ENCODE measurements at places on chromosomes 5 and 9.

DNA sequence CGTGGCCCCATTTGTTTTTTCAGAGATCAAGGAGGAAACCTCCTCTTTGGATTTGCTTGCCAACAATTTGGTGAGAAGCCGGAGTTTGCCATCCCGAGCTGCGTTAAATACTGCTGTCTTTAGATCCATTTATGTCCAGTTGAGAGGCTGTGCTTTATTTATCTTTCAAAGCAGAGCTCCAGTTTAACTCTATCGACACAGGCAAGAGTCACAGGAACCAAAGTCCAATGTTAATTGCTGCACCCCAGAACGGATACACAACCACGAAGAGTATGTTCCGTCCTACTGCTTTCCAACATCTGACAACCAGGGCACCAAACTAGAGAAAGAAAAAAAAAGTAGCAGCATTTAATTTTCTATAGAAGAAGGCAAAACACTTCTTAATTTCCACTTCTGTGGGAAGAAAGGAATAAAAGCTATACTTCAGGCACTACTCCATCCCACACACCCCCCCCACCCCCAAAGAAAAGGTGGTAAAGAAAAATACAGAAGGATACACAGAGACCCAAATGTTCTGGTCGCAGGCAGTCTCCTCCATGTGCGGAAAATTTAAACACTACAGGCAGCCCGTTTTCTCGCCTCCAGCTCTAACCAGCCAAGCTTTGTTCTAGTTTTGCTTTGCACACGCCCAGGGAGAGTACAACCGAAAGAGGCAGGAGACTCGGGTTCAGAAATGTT is 1.1 kb downstream of the FEM1C start:
- peak; percentile 61 for DNase-seq

GRCh38 chr9:91246846-91247245 is 114.9 kb downstream of the AUH start:
- DNase-seq, result no peak

- DNase-seq, result no peak
Measured at GRCh38 chr9:113331780-113332179, 8.3 kb downstream of the WDR31 start.

DNA sequence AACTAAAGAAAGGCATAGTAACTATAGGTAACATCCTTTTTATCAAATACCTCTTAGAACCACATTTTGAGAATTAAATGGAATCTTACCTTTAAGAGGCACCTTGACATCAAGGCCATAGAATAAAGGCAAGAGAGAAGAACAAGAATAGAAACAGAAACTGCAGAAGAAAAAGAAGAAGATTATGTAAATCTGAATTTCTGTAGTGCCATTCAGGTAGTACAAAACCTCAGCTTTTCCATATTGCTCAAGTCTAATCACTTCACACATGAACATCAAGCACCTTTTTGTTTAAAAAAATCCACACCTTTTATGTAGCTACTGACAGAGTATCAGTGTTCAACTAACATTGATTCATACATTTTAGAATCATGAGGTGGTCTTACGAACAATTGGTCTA is 91.8 kb upstream of the DPYSL3 start:
- no peak for DNase-seq

DNA sequence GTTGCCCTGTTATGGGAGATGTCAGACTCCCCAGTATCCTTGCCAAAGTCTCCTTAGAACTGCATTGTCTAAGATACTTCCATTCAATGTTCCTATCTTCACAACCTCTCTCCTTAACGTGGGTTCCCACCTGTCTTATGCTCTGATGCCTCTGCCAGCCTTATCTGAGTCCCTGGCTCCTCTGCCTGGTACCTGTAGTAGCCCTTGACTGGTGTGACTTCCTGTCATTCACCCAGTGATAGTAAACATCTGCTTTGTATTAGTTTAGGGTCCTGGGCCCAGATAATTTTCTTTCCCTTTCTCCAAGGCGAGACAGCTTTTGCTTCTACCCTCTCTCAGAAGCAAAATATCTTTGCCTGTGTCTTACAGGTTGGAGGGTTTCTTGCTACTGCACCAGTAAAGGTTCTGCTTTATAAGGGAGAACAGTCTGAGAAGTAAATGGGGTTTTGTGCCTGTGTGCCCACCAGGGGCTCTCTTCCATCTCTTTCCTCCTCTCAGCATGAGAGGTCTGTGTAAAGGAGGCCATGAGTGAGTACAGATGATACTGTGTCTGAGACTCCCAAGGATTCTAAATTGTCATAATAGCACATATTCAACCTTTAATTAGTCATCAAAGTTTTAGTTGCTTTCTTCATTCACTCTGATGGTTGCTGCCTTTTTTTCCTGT is 220.8 kb downstream of the PRR16 start:
- DNase-seq, result peak; percentile 31

DNA sequence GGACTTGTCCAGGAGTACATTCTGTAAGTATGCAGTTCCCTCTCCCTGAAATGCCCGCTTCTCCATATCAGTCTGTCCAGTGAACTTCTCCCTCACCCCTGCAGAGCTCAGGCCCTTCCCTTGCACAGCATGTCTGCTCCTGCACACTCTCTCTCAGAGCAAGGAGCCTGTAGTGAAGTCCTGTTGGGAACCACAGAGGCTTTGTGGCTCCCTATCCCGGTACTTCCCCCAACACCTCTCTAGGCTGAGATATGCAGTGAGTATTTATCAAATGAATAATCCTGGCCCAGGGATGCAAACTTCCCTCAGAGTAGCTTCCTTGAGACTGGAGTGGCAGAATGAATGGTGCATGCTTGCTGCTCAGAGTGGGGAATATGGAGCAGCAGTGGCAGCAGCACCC is 48.8 kb downstream of the POC5 start:
- no peak for DNase-seq

- DNase-seq, result no peak
Measured at GRCh38 chr9:23438299-23438907, 387.6 kb downstream of the ELAVL2 start.

- no peak for DNase-seq
Measured at GRCh38 chr5:68196876-68197275, 18.7 kb upstream of the PIK3R1 start.

DNA sequence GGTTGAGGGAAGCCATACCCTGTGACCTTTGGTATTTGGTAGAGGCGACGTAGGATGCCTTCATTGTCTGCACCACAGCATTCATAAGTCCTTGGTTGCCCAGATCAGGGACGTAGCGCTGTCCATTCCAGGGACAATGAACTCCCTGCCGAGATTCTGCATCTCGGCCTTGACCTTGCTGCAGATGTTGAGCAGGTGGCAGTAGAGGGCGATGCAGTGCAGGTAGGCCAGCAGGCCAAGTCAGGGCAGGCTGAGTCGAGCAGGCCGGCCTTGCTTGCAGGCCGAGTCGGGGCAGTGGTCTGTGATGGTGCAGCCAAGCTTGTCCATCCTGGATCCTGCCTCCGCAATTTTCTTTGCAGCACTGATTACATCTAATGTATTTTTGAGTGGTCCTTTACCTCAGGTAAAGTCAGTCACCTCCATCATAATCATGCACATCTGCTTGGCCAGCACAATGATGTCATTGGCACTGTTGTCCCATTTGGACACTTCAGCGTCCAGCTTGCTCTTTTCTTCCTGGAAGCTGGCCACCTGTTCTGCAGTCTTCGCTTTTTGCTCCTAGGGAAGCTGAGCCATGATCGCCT is 93.4 kb upstream of the CCDC112 start:
- DNase-seq, result no peak

DNA sequence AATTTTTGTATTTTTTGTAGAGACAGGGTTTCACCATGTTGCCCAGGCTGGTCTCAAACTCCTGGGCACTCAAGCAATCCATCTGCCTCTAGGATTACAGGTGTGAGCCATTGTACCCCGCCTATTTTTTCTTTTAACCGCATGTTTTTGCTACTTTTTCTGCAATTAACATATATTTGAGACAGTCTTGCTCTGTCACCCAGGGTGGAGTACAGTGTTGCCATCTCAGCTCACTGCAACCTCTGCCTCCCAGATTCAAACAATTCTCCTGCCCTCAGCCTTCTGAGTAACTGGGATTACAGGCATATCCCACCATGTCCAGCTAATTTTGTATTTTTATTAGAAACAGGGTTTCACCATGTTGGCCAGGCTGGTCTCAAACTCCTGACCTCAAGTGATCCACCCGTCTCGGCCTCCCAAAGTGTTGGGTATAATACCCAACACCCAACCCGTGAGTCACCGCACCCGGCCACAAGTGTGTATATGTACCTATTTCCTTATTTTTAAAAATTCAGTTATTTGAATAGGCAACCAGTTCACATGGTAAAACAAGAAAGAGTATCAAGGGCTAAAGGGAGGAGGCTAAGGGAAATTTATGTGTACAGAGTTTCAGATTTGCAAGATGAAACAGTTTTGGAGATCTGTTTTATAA is 13.3 kb downstream of the PHAX start:
- DNase-seq, result no peak

DNA sequence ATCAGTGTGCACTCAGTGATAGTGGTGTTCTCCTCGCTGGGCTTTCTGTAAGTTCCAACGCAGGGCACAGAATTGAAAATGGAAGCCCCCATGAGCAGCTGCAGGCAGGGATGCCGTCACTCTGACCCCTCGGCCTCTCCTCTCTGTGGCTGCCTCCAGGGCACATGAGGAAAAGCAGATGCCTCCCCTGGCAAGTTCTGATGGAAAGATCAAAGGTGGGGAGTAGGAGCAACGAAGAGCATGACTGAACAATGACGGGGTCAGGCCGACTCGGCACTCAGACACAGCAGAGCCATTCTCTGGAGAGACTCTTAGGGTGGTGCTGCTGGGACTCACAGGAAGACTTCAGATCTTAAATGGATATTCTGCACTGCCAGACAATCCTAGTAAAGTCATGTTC is 65.6 kb upstream of the CKMT2 start:
- no peak for DNase-seq

- DNase-seq, result no peak
Measured at GRCh38 chr5:88480245-88480644, 211.6 kb upstream of the TMEM161B start.

- no peak for DNase-seq
Measured at GRCh38 chr5:178221282-178221681, 11.3 kb downstream of the PHYKPL start.

GRCh38 chr9:94818178-94818541 is 91.7 kb downstream of the AOPEP start:
- DNase-seq, result no peak

- no peak for DNase-seq
Measured at GRCh38 chr9:83177747-83178146, 114.8 kb upstream of the RASEF start.

DNA sequence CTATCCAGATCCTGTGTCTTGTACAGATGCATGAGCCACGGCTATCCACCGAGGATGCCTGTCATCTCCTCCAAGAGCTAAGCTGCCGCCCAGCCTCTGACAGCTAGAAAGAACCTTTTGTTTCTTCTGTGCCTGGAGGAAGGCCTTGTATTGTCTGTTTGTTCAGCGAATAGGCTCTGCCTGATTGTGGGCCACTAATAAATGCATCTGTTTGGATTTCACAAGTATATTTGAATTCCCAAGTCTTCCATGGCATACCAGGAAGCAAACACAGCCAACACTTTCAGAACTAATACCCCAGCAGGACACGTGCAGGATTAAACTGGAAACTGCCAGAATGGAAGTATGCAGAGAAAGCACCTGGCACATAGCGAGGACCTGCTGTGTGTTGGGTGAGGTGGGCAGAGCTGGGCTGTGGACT is 92.7 kb upstream of the NEURL1B start:
- DNase-seq, result no peak

- DNase-seq, result no peak
Measured at GRCh38 chr5:7706256-7706655, 144.7 kb downstream of the CFAP90 start.

GRCh38 chr5:154884424-154884823 is 26.0 kb downstream of the CNOT8 start:
- DNase-seq, result no peak

DNA sequence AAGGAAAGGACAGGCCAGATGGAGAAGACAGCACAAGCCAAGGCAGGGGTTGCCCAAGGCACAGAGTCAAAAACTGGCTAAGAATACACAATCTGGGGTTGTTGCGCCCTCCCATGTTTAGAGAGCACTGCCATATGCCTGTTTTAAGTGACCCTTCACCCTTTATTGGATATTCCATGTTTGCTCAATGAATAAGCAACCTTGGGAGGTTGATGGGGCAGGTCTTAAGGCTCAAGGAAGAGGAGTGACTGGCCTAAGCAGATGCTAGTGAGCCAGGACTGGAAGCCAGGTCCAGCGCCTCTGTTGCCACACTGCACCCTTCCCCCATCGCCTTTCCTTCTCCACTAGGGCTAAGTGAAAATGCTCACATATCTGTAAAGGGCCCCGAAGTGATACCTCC is 6.7 kb downstream of the TXN start:
- DNase-seq, result no peak

DNA sequence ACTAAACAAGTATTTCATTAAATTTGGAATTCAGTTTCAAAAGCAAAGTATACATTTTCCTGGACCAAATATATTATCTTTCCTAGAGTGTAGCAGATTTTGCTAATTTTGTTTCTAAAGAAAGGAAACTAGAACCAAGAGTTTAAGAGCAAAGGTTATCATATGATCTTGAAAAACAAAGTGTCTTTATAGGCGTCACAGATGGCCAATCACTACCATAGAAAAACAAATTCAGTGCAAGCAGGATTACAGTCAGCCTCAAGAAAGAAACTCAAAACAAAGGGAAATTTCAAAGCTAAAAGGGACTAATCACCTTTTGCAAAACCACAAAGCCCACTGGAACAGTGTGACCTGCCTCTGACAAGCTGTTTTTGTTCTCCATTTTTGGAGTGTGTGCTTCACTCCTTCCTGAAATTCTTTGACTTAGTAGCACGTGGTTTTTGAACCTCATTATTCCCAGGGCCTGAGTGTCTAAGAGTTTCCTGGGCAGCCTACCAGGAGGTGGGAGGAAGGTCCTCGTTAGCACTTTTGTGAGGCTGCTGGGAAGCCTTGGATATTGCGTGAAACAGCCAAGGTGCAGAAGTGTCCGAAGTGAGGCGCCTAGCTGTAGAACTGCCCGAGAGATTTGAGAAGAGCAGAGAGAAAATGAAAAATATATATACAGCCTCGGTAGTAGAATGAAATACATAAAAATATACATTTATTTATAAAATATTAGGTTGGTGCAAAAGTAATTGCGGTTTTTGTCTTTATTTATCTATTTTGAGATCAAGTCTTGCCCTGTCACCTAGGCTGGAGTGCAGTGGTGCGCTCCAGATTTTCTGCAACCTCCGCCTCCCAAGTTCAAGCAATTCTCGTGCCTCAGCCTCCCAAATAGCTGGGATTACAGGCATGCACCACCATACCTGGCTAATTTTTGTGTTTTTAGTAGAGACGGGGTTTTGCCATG is 246.1 kb downstream of the MARCHF11 start:
- DNase-seq, result no peak

DNA sequence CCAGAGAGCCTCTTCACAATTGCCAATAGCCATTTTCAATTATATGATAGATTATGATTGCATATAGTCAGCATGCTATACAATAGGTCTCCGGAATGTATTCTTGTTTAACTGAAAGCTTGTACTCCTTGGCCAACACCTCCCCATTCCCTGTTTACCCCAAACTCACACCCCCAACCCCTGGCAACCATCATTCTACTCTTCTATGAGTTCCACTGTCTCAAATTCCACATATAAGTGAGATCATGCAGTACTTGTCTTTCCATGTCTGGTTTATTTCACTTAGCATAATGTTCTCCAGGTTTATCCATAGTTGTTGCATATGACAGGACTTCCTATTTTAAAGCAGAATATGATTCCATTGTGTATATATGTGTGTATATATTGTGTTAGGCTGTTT is 110.7 kb upstream of the STC2 start:
- no peak for DNase-seq

- peak; percentile 20 for DNase-seq
Measured at GRCh38 chr9:2583308-2584013, 38.1 kb upstream of the VLDLR start.

All from DND-41 (cell line).